ENCODE measurements at places on chromosomes 2 and 18.
A peak's percentile ranks its signal among the peaks of the same experiment; 100 is the strongest.

- DNase-seq: no peak
These were observed 123.1 kb downstream of the SOCS6 start for GRCh38 chr18:70411876-70412435.

DNA sequence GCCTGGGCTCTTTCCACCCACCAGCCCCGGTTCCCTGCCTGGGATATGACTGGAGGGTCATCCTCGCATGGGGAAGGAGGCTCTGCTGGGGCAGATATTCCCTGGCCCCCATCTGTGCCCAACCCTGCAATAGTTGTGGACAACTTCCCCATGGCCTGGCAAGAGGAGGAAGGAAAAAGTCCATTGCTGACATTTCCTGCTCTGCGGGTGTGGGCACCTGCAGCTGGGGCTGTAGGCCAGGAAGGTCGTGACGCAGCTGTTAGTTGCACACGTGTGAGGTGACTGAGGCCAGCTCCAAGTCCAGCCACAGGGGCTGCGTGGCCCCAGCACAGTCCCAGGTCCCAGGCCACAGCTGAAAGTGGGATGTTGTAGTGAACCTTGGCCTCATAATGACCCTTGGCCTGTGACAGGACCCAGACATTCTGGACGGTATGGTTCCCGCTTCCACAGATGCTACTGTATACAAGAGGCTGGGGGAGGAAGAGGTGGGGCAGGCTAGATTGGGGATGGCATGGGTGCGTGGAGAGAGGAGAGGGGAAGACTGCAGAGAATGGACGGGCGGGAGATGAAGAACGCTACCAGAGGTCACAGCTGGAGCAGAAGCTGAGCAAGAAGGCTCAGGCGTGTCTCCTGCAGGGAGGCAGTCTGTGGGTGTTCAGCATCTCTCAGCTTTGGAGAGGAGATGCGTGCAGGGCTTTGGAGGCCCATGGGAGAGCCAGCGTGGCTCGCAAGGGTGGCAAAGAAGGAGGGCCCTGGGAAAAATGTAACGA is 22.1 kb downstream of the OTOF start:
- no peak for DNase-seq

GRCh38 chr2:23427350-23427749 is 42.4 kb downstream of the KLHL29 start:
- DNase-seq: no peak

DNA sequence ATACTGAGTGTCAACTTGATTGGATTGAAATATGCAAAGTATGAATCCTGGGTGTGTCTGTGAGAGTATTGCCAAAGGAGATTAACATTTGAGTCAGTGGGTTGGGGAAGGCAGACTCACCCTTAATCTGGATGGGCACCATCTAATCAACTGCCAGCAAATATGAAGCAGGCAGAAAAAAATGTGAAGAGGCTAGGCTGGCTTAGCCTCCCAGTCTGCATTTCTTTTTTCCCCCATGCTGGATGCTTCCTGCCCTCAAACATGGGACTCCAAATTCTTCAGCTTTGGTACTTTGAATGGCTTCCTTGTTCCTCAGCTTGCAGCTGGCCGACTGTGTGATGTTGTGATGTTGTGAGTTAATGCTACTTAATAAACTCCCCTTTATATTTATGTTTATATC is 577.4 kb downstream of the CPS1 start:
- DNase-seq: no peak

- peak; percentile 75 for DNase-seq
These were observed 144.6 kb upstream of the SATB2 start for GRCh38 chr2:199602271-199602895.

DNA sequence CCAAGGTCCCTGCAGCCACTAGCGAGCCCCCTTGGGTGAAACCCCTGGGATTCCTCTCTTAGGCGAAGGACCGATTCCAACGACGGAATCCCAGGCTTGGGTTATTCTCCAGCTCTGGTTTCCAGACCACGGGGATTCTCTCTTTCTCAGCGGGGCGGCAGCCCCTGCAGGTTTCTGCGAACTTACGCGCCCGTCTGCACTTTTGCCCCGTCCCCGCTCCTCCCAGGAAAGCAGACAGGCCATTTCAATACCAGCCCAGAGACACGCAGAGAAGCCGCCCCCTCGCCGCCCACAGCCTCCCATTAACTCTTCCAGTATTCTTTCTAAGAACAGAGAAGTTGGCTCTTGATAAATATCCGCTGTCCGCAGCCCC is 1.2 kb downstream of the CBLN2 start:
- DNase-seq: no peak

GRCh38 chr2:108263401-108263800 is 23.6 kb downstream of the SULT1C3 start:
- no peak for DNase-seq

GRCh38 chr2:2879071-2879470 is 498.5 kb downstream of the EIPR1 start:
- DNase-seq: no peak

DNA sequence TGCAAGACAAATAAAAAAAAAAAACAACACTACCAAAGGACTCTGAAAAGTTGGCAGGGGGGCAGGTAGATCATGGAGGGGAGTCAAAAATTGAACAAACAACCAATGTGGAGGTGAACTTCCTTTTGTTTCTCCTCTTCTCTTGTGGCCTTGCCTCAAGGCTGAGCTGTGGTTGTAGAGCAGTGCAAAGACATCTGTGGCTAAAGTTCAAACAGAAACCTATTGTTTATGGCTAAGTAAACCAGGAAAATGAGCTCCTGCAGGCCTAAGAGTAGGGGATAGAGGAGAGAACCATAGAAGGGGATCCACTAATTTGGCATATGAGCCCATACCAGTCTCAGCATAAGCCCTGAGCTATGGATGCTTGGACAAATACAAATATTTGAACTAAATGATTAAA is 40.2 kb upstream of the EGR4 start:
- DNase-seq: no peak

DNA sequence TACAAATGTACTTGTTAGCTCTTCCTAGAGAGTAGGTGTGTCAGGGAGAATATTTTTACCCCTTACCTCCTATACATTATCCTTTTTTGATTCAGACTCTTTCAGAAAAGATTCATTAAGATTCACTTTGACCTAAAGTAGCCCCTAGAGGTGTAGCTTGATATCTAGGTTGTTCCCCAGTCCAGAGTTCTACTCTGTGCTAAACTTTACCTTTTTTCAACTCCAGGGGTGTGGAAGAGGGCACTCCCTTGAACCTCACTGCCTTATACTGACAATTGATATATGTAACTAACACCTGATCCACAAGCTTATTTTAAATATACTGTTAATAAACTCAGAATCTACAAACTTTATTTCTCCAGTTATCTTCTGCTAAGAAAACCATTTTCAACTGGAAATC is 30.0 kb downstream of the AFTPH start:
- DNase-seq: no peak

DNA sequence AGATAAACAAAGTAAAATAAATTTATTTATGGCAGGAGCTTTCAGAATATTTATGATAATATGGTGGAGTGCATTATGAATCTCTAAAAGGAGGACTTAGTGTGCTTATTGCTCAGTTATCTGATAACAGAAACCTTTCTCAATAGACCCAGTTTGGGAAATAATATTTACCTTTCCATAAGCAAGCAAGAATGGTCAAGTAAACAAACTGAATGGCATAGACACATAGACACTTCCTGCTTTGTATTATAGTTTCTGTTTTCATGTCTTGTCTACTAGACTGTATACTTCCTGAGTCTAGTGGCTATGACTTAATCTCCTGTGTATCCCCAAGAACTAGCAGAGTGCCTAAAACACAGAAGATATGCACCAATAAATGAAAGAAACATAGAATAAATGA is 87.8 kb downstream of the UPP2 start:
- DNase-seq: no peak

DNA sequence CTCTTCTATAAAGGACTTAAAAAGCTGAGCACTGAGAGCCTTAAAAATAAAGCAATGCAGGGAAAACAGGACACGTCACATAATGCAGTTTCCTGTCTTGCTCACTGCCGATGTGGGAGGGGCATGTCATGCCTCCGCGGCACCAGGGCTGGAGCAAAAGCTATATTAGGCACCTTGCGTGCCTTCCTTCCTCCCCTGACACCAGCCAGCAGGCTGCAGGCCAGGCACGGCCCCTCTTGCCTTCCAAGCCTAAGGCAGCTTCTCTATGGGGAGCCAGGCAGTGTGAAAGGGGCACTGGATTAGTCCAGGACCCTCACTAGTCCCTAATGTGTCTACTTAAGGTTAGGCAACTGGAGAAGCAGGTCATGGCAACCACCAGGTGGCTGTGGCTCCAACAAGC is 26.3 kb downstream of the MRPL35 start:
- peak; percentile 37 for DNase-seq

DNA sequence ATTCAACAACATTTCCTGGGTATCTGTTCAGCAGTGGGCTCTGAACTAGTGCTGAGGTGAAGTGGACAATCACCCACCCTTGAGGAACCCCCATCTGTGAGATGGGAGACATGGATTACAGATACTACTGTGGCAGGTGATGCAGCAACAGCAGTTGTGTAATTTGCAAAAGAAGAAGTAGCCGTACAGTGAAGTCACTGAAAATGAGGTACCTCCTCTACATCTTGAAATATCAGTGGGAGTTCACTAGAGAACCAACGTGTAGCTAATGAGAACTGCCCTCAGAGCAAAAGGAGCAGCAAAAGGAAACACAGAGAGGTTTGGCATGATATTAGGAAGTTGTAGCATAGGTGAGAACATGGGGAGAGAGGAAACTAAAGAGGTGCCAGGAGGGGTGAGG is 41.3 kb downstream of the VSNL1 start:
- no peak for DNase-seq

- DNase-seq: no peak
These were observed 51.7 kb downstream of the SOS1 start for GRCh38 chr2:39069136-39069515.

GRCh38 chr2:119415630-119416029 is 16.0 kb upstream of the TMEM37 start:
- DNase-seq: no peak

GRCh38 chr18:50142441-50143120 is 52.4 kb downstream of the MYO5B start:
- DNase-seq: no peak

DNA sequence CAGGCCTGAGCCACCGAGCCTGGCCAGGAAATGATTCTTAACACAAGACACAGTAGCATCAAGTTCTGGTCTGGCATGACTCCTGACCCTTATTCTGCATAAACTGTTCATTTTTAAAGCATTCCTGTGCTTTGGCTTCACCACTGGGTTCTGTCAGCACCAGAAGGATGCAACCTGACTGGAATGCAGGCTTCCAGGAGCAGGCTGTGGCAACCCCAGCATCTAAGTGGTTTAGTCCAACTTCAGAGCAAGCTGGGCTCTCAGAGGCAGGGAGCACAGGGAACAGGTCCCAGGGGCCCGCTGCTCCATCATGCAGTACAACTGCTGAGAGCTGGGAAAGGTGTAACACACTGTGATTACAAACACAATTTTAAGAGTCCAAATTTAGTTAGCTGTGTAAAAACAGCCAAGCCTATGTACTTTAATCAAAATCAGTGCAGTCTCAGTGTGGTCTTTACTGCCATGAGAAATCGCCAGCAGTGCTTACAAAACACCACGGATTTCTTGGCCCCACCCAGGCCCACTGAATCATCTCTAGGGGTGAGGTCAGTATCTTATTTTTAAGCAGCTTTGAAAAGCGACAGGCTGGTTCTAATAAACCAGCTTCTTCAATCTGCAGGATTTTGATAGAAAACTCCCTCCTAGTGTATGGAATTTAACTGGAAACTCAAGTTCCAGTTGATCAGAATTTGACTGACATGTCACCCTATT is 44.4 kb upstream of the TMEM182 start:
- no peak for DNase-seq

GRCh38 chr2:100554798-100555407 is 7.9 kb upstream of the PDCL3 start:
- DNase-seq: no peak

- no peak for DNase-seq
These were observed 380.6 kb downstream of the FBXO15 start for GRCh38 chr18:73766910-73767515.

- peak; percentile 99 for DNase-seq
These were observed 6.5 kb upstream of the YWHAQ start for GRCh38 chr2:9637330-9637729.

GRCh38 chr2:162840598-162841246 is 2.2 kb upstream of the KCNH7 start:
- DNase-seq: peak; percentile 64

DNA sequence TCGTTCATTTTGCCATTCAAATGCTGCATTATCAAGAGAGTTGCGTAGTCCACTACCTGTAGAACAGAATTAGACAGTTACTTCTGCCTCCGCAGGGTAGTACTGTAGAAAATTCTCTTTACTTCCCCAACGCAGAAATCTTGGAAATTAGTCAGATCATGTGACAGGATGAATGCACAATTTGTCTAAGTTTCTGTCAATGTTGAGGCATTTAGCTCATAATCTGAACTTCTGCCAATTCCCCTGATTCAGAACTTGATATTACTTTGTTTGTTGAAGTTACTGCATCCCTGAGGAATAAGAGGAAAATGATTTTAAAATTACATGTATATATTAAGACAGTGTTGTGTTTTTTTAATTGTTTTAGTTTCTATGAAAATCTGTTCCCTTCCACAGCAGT is 83.4 kb downstream of the TTC27 start:
- DNase-seq: peak; percentile 76

GRCh38 chr18:2147476-2148230 is 423.7 kb downstream of the METTL4 start:
- no peak for DNase-seq

DNA sequence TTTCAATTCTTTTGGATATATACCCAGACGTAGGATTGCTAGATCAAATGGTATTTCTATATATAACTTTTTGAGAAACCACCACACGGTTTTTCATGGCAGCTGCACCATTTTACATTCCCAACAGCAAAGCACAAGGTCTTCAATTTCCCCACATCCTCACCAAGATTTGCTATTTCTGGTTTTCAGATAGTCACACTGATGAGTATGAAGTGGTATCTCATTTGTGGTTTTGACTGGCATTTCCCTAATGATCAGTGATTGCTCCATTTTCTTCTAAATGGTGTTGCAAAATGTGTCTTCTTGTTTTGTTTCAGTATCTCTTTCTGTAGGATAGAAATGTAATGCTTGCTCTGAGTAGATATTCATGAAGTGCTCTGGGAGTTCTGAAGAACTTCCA is 52.0 kb downstream of the ANKRD44 start:
- DNase-seq: no peak

DNA sequence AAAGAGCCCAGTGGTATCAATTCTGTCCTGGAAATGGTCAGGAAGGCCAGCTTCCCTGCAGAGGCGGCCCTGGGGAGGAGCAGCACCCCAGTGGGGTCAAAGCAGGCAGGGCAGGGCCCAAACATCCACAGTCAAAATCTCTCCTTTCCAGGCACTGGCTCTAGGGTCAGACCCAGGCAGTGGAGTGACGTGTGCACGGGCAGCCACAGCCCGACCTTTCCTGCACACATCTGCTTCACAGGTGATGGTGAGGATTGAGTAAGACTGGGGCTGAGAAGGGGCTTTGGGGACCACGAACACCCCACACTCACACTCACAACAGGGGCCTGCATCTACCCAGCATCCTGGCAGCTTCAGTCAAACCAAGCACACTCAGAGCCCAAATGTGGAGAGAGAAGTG is 97.8 kb upstream of the GLI2 start:
- DNase-seq: no peak

- no peak for DNase-seq
These were observed 112.2 kb upstream of the MEIS1 start for GRCh38 chr2:66322506-66323260.
